ENCODE measurements at places on chromosomes 3 and 15.

DNA sequence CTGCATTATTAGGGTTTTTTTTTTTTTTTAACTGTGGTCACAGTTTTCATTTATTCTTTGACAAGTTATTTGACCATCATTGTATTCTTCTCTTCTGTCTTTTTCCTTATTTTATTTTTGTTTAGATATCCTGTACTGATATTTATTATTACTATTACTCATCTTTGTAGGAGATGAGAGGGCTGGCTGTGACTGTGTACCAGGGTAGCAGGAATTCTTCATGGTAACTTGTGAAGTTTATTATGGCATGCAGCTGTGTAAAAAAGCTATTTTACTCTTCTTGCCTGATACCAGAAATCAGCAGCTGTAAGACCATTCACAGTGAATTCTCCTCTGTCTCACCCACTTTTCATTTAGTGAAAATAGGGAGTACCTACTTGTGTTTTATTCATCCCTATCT, 44.5 kb downstream of the ATP6V1A start:
- no peak for DNase-seq

GRCh38 chr15:66581972-66582537, 16.3 kb upstream of the LCTL start:
- no peak for DNase-seq

- no peak for DNase-seq
Measured at GRCh38 chr3:50520849-50521248, 17.4 kb upstream of the CACNA2D2 start.

DNA sequence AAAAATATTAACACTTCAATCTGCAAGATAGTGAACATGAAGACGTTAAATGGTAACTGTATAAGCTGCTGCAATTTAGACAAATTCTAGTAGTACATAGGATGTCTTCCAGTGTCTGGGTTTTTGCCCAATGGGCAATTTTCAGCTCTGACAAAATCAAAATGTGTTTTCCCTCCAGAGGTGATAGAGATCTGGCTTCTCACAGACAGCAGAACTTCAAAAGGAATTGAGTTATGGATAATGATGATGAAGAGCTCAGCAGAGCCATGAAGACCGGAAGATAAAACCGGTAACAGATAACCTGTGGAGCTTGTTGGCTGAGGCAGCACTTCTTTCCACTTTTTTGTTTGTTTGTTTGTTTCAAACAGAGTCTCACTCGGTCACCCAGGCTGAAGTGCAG, 89.4 kb upstream of the NTRK3 start:
- no peak for DNase-seq

DNA sequence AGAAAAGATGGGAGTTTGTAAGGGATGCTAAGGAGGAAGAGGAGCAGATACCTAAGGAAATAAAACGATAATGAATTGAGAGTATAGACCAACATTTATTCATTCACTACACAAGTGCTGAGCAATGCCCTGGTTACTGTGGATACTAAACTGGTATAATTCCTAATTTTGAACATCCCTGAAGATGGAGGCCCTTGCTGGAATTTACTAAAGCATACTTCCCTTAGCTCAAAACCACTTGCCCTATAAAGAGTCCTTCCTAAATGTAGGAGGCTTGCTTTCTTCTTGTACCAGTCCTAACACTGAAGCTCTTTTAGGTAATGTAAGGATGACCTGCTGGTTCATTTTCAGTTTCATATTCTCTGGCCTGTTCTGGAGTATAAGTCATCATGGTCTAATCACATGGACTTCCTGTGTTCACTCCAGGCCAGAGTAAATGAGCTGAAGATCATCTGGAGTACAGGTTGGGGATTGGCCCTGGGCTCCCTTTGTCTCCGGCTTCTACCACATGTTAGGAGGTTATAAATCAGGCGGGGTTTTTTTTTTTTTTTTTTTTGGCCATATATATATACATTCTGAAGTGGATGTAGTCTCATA, 40.1 kb upstream of the MTMR10 start:
- no peak for DNase-seq

Measured in activated CD8-positive, alpha-beta memory T cell treated with anti-CD3 and anti-CD28 coated beads for 4 hours (primary cell).